ENCODE measurements at places on chromosomes 7 and 10. TPM values are rescaled to one million over a fixed set of nuclear protein-coding genes. Genes with fewer than 3 reads are reported as not detected.

The GIMAP7 gene
- not detected for total RNA-seq

The TACC2 gene
- 30.5 TPM for total RNA-seq

The RASA4B gene
- total RNA-seq, result 1.5 TPM

- DNase-seq, result no peak
These were observed 39.2 kb upstream of the FGFR2 start for GRCh38 chr10:121637437-121637836.

DNA sequence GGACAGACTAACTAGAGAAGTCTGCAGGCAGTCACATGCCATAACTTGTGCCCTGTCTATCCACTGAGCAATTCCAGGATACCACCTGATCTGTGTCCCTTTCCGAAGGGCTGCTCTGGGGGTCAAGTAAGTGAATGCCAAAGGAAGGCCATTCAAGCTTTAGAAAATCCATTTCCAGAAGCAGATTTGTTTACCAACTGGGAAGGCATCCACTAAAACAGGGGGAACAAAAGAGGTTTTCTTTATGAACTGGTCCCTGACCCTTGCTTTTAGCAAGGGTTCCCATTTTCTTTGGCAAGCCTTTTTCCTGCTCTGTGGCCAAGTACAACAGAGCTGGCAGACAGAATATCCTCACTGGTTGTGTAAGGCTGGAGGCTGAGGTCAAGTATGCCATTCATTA, 36.5 kb downstream of the ITPRID1 start:
- no peak for DNase-seq

All from SJCRH30 (cell line).